ENCODE measurements at places on chromosomes 2 and 18.

- DNase-seq: no peak
Observed at GRCh38 chr2:134462791-134463698, 209.2 kb downstream of the MGAT5 start.

DNA sequence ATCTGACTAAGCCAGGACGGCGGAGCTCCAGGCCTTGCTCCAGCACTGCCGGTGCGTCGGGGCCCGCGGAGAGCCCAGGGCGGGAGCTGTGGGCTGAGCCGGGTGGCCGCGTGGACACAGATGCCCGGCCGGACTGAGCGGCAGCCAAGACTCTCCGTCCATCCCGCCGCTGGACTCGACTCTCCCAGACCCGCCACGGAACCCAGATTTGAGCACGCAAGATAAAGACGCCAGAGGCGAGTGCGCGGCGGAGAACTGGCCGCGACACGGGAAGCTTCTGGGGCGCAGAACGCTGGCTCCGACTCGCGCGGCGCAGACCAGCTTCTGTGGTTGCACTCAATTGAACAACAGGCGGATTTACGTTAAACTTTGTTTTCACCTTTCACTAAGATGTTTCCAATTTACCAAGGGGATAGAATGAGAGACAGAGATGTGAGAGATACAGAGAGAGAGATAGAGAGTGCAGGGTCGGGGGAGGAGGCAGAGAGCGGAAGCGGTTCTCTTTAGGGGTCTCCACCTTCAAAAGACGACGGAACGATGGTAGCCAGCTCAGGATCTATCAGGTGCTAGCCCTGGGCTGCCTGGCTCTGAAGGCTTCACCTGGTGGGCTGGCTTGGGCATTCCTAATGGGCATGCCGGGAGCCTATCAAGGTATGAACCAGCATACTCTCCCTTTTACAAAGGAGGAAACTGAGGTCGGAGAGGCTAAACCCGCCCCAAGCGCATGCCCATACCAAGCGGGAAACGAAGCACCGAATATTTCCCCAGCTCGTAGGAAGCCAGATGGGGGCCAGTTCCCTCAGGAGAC, 10.4 kb upstream of the EN1 start:
- DNase-seq: no peak

DNA sequence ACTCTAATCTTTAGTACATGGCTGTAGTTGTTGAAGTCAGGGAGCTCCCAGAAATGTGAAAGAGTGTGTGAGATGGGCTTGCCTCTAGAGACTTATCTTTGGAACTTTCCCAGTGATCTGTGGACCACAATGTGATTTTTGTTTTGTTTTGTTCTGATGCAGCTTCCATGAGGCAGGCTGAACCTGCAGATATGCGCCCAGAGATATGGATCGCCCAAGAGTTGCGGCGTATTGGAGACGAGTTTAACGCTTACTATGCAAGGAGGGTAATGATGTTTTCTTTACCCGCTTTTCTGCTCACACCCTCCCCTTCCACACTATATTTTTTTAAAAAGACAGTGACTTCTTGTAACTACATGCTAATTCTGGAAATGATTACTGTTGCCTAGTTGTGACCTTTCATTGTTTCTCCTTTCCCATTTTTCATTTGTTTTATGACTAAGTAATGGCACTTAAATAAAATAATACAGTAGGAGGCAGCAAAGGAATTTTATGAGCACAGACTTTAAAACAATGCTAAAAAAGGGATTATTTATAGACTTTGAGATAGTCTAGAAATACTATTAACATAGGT, 29.3 kb downstream of the BCL2L11 start:
- no peak for DNase-seq

DNA sequence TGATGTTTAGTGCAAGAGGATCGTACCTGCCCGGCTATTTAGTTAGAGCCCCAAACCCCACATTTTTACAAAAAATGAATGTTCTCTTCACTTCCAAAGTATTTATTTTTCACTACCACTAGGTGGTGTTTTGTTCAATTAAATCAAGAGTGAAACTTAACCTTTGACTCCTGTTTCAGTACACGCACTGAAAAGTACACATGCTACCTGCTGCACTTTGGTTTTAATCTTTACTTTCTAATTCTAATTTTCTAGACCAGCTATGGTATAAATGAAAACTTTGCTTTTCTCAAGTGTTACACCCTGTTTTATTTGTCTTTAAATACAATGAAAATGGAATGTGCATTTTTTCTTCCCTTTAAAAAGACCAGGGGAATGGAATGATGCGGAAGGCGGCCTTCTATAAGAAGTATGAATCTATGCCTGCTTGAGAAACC, 31.4 kb upstream of the CHN1 start:
- DNase-seq: peak; percentile 3

DNA sequence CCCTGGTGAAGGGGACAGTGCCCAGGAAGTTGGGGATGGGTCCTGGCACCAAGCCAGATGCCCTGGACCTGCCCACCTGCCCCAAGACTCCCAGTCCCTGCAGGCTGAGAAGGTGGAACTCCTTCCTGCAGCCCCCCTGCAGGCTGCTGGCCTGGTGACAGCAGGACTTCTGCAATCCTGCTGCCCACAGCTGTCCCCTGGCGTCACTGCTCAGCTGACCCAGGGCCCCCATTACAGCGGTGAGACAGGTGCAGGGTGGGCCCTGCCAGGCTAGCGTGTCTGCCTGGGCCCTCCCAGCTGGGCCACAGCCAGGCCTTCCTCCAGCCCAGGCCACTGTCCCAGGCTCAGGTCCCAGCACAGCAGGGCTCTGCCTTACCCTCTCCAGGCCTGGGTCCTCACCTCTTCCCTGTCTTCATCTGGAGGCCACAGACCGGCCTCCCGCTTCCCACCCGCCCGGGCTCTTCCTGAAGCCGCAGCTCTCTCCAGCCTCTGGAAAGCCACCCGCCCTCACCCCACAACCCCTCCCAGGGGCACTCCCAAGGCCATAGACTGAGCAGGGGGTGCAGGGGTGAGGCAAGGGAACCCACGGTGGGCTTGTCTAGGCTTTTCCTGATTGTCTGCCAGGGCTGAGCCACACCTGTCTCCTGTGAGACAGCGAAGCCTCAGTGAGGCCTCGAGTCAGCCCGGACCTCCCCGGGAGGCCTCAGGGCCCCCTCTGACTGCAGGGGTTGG, 8.8 kb upstream of the ERFE start:
- no peak for DNase-seq

GRCh38 chr2:36069074-36069473, 286.5 kb upstream of the CRIM1 start:
- DNase-seq: no peak

- DNase-seq: no peak
Observed at GRCh38 chr18:60040971-60041370, 141.2 kb downstream of the PMAIP1 start.

DNA sequence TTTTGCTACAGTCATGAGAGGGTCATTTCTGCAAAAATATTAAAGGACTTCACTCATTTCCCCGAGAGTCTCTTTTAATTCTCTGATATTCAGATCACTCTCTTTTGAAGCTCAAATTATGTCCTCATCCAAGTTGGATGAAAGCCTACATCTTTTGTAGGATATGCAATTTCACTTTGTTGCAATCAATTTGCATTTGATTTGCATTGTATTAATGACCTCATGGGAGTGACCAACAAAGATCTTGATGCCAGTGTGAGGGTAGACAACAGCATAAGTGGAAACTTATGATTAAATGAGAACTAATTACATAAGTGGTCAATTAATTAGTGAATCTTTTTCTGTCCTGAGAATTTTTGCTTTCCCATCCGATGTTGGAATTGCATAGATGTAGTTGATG, 60.3 kb upstream of the UPP2 start:
- DNase-seq: no peak

DNA sequence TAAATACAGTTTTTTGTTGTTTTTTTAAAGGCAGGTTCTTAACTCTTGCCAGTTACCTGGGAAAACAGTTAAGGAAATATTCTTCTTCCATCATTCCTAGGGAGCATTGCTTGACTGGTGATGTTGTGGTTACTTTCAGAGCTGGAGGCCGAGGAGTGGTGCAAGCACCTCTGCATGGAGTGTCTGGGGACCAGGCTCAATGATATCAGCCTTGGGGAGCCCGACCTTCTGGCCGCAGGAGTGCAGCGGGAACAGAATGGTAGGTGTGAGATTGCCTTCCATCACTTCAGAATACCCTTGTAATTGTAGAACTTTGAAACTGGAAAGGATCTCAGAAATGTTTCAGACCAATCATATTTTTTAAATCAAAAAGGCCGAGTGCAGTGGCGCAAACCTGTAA, 270.1 kb downstream of the CD226 start:
- no peak for DNase-seq

DNA sequence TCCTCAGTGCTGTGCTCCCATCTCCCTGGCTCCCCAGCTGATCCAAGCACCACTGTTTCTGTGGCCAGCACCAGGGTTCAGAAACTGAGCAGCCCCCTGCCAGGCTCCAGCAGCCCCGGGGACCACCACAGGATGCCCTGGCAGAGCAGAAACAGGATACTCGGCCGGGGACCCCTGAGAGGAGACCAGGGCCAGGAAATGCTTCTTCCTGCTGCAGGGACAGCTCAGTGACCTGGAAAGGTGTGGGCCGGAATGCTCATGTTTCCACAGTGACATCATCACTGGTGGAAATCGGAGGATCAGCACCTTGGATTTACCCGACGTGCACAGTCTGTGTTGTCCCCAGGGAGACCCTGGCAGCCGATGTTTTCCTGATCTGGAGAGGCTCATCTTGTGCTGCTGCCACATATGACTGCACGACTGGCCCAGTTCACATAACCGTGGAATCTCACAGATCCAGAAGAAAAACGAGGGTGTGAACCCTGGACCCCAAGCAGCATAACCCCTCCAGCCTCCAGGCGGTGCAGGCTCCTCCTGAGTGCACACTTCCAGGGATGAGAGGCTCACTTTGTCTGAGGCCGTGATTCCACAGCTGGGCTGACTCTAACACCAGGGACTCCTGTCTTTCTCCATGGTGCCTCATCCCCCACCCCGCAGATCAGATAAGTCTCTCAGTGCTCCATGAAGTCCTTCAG, 58.0 kb downstream of the DDX1 start:
- DNase-seq: no peak

GRCh38 chr18:58348951-58349350, 279.9 kb downstream of the ALPK2 start:
- no peak for DNase-seq

DNA sequence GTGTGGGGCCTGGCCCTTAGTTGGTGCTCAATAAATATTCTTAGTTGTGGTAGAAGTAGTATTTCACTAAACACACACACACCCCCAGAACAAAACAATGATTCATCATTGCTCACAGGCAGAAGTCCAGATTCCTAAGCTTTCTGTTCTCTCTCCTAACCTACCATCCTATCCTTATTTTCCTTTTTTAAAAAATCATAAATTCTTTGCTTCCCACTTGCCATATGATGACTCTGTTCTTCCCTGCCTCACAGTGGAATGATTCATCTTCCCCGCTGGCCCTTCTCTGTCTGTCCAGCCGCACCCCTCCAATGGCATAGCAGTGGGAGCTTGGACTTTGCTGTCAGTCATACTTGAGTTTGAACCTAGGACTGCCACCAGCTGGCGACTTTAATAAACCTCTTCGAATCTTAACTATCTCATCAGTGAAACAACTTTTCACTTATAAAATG, 5.2 kb downstream of the EML6 start:
- DNase-seq: no peak

- DNase-seq: no peak
Observed at GRCh38 chr18:9973470-9973869, 59.7 kb downstream of the VAPA start.

GRCh38 chr18:59951591-59951990, 51.8 kb downstream of the PMAIP1 start:
- DNase-seq: no peak

DNA sequence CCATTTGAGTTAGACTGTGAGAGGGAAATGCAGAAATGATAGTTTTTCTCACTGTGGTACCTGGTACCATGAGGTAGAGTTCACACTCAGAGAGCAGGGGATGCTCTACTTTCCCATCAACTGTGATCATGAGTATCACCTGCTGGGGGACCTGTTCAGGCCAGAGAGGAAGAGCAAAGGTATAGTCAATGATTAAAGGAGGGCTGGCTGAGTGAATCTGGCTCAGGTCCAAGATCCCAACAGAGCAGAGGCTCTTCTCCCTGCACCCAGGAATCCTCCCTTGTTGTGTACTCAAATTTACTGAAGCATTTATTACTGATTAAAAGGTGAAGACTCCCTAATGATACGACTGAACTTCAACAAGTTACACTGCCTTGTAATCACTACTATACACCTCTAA, 104.6 kb upstream of the CHRNA1 start:
- no peak for DNase-seq

DNA sequence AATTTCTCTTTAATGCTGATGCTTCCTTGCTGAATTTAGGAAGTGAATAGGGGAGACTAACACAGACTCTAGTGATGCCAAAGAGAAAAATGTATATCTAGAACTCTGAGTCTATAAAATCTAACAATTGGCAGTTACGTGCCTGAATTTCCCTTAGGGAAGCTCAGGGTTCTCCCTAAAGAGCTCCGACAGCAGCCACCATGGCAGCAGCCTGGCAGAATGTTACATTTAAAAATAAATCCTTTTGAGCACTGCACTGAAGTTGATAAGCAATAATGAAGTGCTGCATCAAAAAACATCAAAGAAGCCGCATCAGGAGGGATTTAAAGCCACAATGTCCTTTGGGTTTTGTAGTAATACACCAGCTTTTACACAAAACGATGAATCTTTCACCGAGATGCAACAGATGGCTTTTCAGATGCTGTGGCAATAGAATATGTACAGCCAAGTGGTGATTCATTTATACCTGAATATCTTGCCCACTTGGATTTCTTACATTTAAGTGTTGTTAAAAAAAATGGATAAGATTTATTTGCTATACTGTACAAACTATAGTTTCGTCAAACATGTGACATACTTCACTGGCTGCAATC, 291.2 kb upstream of the SESTD1 start:
- DNase-seq: no peak

DNA sequence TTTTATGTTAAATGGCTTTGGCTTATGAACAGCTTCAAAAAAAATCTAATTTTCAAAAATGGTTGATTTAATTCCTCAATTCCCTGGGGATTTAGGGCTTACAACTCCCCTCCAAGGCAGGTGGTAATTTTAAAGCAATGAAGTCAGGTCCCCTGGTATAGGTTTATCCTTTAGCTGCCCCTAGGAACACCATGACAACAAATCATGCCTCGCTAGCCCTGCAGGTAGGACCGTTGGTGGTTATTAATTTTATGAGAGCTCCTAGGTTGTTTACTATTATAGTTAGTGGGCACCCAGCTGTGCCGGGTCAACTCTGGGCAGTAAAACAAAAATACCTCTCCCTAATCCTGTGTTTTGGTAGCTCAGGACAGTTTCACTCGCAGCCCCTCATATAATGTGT, 26.2 kb upstream of the MBOAT2 start:
- DNase-seq: peak; percentile 81

DNA sequence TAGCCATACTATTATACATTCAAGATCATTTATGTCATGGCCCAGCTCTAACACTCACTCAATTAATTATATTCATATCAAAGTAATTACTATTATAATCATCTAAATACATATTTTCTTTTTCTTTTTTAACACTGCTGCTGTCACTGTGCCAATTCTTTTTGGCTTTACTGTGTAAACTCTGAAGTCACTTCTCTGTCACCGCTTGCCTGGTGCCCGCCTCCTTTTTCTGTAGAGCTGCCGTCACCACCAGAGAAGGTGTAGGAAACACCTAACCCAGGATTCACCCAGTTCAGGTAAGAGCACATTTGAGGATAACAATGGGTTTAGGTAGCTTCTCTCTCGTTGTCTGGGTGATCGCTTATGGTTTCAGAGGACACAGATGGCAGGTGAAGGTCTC, 93.3 kb downstream of the AOX1 start:
- DNase-seq: no peak

GRCh38 chr2:135960656-135961551, 24.5 kb downstream of the DARS1 start:
- DNase-seq: peak; percentile 67

Data from NCI-H748 treated with DMSO at 0.1 percent for 48 hours (cell line).